ENCODE measurements at places on chromosomes 7 and 10.

DNA sequence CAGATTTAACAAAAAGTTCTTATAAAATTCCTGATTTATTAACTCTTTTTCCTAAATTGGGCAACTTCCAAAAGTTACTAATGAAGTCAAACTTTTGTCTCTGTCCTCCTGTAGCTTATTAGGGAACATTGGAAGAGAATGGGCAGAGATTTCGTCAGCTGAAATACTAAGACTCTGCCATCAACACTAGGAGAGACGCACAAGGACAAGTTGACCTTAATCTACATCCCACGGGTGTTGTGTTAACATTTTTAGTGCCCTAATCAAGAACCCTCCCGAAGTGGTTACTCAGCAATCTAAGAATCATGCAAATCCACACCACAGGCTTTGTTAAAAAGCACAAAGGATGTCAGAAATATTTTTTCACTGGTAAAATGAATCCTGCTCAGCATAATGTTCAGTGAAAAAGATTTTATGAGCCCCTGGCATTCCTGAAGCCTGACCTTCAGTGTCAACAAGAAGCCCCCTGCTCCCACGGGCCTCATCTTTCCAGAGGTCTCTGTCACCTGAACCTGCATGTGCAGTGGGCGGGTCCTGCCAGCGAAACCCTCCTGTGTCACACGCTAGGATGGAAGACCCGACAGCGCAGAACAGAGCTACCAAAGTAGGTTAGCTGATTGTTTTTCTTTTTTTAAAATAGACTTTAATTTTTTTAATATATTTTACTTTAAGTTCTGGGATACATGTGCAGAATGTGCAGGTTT, 70.6 kb upstream of the AKR1E2 start:
- DNase-seq = no peak

DNA sequence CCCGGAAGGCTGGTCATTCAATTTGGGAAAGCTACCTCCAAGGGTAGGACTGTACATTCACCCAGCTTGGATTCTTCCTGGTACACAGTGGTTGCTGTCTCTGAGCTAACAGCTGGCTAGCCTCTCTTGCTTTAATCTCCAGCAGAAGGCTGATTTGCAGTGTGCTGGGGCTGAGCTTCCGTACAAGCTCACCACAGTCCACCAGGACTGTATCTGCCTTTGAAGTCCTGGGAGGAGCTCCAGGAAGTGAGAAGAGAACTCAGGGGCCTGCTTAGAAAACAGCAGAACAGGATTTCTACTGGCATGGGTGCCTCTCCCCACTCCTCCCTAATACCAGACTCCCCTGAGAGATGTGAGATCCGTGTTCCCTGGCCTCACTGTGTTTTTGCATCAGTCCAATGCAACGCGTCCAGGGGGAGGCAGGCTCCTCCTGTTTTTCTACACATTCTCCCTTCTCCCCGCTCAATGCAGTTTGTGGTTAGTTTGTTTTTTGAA, 6.6 kb downstream of the AFAP1L2 start:
- no peak for DNase-seq

DNA sequence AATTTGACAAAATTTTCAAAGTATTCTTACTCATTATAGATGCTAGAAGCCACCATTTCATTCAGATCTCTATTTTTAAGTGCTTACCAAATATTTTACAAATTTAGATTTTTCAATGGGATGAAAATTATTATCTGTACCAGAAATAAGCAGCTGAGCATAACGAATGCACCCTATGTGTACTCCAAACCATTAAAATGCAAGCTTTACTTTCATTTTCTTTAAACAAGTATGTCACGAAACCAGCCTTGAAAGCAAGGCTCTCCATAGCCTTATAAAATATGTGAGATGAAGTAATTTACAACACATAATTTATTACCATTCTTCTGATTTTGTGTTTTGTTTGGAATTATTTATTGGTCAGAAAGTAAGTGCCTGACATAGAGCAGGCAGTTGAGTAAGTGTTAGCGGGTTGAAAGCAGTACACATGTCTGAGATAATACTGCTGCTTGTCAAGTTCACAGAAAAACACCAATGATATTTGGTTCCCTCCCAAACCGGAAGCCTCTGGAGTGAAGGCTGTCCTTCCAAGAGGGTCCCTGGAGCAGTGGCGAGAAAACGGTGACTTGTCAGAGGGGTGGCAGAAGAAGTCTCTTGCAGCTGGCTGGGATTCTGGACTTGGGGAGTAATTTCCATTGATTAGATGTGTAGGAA, 322.7 kb upstream of the PFKP start:
- no peak for DNase-seq

- DNase-seq = no peak
These were observed 28.3 kb downstream of the ABCB4 start for GRCh38 chr7:87447116-87447635.

DNA sequence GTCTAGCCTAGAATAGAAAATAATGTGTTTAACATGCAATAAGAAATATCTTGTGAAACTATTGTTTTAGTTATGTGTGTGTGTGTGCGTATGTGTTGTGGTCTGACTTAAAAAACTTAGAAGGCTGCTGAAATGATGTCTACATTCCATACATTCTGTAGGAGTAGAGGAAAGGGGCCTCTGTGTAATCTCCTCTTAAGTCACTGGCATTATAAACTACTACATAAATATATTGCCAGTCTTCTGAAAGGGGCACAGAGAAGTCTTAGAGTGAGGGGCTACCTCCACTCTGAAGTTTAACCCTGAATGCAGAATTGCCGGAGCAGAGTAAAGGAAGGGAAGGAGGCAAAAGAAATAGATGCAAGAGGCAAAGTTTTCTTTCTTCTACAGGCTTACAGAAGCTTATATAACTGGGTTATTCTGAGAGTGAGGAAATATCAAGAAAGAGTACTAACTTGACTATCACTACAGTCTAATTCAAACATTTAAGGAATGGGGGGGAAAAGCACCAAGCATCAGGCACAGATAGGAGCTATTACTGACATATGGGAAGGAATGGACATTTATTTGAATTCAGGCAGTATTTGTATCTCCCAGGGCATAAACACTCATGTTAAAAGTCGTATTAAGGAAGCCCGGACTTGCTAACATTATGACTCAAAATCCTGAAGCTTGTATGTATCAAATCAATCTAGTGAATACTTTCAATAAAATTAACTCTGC, 75.7 kb downstream of the DNAJC1 start:
- no peak for DNase-seq

DNA sequence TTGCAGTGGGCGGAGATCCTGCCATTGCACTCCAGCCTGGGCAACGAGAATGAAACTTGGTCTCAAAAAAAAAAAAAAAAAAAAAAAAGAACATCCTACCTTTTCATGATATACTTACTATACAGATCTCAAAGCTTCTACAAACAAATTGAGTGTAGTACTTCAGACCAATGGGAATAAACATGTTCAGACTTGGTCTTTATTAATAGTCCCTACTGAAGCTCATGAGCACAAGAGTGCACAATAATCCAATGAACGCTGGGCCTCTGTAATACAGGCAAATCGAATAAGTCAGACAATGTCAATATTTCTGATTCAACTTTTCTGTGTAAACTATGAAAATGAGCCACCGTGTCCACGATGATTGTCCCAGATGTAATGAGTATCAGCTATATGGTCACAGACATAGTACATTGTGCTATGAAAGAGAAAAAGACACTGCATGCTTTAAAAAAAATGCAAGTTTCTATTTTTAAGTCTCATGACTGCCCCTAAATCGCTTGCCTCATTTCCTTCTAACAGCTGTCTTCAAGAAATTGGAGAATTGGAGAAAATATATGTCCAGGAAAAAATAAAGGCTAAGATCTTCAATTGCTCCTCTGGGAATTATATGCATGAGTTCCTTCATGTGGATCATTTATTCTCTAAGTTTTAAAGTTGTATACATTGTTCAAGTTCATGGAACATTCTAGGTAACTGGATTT, 64.0 kb upstream of the CTTNBP2 start:
- DNase-seq = no peak

- no peak for DNase-seq
These were observed 76.6 kb downstream of the RBM33 start for GRCh38 chr7:155721056-155721455.

- no peak for DNase-seq
These were observed 470.9 kb upstream of the MGMT start for GRCh38 chr10:128996092-128996491.

GRCh38 chr10:88974012-88974411, 16.6 kb upstream of the FAS start:
- no peak for DNase-seq

DNA sequence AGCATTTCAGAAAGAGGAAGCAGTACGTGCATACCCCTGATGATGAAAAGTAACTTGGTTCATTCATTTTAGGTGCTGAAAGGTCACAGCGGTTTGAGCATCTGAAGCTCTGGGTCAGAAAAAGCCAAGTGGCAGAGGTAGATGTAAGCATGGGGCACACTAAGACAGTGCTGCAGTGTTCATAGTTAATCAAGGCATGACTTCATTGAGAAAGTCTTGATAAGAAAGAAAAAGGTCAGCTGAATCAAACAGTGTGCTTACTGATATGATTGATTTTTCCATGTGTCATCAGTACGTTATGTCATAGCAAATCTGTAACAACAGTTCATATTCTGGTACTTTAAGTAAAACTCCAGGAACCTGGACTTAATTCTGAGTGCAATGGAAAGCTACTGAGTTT, 107.7 kb upstream of the PCLO start:
- DNase-seq = no peak

- DNase-seq = no peak
These were observed 199.0 kb downstream of the PTEN start for GRCh38 chr10:88062385-88062784.

GRCh38 chr7:151524331-151524730, 4.6 kb upstream of the RHEB start:
- no peak for DNase-seq

- DNase-seq = no peak
These were observed 207.3 kb downstream of the HGF start for GRCh38 chr7:81562581-81562980.

DNA sequence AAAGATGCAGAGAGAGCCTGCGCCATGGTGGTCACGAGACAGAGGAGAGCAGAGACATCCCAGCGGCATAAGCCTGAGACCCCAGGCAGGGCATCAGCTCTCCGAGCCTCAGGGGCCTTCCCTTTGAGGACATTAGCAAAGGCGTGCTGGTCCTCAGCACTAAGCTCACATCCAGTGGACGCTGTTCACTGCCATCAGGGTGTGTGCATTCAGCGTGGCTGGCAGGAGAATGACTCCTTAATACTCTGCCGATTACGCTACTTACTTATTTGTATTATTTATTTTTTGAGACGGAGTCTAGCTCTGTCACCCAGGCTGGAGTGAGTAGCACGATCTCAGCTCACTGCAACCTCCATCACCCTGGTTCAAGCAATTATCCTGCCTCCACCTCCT, 290.2 kb downstream of the KLF6 start:
- DNase-seq = no peak

- no peak for DNase-seq
These were observed 61.3 kb downstream of the XPNPEP1 start for GRCh38 chr10:109862041-109862440.

DNA sequence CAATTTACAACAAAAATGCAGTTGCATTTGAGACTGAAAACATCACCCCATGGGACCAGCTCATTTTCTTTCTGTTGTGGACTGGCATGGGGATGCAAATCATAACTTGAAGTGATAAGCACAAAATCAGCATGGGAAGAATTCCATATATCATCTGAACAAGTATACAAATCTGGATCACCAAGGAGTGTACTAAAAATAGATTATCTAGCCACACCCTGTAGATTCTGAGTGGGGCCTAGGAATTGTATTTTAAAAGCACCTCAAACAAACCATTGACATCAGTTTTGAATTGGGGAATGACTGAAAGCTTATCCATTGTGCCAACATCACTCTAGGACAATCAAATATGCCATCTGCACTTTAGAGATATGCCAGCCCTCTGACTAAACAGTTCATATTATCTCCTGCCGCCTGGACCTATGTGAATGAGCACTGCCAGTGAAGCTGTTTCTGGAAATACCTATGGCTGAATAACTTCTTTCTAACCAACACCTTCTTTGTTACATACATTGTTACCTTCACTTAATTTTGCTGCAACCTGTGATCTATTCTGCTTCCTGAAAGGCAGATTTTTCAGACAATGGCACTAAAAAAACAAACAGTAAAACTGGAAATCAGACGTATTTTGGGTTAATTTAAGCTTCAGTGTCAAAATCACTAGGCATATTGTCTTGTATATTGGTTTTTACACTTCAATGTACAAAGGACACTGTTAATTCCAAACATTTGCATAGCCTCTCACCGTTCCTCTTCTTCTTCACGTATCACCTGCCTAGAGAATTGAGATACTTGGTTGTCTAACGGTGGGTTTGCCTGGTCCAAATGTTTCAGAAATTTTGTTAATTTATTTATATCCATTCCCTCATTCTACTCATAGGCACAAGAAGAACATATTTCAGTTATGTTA, 42.4 kb upstream of the HGF start:
- no peak for DNase-seq

DNA sequence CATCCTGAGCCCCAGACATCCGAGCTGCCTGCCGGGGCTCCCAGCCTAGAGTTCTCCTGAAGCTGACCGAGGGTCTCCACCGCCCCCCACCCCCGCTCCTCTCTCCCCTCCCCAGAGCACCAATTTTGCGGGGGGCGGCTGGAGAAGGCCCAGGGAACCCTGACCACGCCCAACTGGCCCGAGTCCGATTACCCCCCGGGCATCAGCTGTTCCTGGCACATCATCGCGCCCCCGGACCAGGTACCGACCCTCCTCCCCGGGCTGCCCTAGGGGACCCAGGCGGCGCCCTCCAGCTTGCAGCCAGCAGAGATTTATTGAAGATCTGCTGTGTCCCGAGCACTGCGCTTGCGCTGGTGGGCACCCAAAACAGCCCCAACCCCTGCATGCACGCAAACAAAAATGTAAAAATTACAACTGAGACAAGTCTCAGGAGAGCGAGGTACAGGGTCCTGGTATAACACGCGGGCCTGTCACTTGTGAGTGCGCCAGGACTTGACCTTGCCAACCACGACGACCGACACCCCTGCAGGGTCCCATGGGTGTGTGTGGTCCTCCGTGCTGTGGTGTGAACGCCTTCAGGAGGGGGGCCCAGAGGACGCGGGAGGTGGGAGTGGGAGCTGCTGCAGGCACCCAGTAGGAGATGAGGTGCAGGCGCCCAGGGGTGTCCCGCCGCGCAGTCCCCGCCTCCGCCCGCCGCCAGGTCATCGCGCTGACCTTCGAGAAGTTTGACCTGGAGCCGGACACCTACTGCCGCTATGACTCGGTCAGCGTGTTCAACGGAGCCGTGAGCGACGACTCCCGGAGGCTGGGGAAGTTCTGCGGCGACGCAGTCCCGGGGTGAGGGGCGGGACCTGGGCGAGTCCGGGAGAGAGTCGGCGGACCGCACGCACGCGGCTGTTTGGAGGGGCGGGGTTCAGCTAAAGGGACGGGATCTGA, 3.1 kb downstream of the PCOLCE start:
- DNase-seq = no peak

DNA sequence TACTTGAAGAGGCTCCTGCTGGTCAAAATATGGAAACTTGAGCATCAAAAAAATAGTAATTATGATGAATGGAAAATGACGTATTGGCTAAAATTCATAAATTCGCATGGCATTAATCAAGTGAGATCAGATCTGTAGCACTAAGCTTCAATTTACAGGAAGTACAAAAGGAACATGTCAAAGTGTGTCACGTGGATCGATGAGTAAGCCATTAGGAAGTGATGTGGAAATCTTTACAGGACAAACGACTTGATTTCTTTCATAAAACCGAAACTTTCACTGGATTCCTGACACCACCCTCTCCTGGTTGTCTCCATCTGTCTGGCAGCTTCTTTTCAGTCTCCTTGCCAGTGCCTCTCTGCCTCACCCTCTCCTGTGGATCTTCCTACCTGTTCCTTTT, 25.8 kb downstream of the AKR1C8 start:
- DNase-seq = no peak

GRCh38 chr7:34718867-34719266, 60.8 kb downstream of the NPSR1 start:
- DNase-seq = no peak

- DNase-seq = no peak
These were observed 373.7 kb downstream of the PLXNA4 start for GRCh38 chr7:132202541-132202940.
